Activated CD8-positive, alpha-beta memory T cell treated with anti-CD3 and anti-CD28 coated beads, Interleukin-2, amount 10 ng/mL, durations not matched to agents 7 days and 5 days (primary cell): ENCODE measurements at places on chromosomes 12 and 14. TPM values are rescaled to one million over a fixed set of nuclear protein-coding genes. Genes with fewer than 3 reads are reported as not detected.
A peak's percentile ranks its signal among the peaks of the same experiment; 100 is the strongest.

The GALNT8 gene
- 0.85 TPM for total RNA-seq

The NRXN3 gene
- not detected for total RNA-seq

GRCh38 chr12:94802796-94803195 lies 152.4 kb upstream of the TMCC3 start:
- H3K4me3 ChIP-seq = no peak overlapping the region
- DNase-seq = no peak
- H3K27me3 ChIP-seq = peaks cover 13% of the 10 kb centered on the region
- no peaks in the 10 kb centered on the region for H3K4me1 ChIP-seq
- no peaks in the 10 kb centered on the region for H3K36me3 ChIP-seq
- no peak overlapping the region for H3K27ac ChIP-seq

The LRCOL1 gene
- total RNA-seq = not detected

GRCh38 chr12:52703878-52704277 lies 554 bp upstream of the KRT77 start:
- no peak for DNase-seq
- H3K4me1 ChIP-seq = no peaks in the 10 kb centered on the region
- no peaks in the 10 kb centered on the region for H3K36me3 ChIP-seq
- no peak overlapping the region for H3K4me3 ChIP-seq
- peaks cover 12% of the 10 kb centered on the region for H3K27me3 ChIP-seq

DNA sequence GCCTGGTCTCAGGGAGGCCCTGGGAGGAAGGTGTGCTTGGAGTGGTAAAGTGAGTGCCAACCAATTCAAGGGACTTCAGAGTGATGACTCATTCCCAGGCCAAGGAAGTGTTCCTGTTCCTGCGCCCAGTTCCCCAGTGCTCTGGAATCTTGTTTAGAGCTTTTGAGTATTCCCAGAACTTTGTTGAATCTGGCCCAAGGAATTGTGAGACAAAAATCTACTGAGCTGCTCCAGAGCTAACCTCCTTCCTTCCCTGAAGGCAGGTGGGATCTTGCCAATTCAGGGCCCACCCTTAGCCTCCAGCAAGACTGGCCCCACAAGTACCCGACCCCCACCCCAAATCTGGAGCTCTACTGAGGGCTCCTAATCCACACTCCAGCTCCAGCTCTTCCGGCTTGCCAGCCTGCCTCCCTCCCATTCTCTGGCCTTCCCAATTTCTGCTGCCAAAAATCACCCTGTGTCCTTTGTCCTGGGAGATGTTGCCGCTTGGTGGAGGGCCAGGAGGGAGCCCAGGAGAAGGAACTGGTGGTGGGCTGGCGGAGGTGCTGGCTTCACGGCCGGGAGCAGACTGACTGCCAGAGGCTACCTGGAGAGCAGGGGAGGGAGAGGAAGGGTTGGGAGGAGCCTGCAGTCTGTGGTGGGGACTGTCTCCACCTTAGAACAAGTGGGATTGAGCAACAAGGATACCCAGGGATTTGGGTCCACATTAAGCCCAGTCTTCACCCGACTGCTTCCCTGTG lies 2.0 kb upstream of the ATN1 start:
- peaks cover 57% of the 10 kb centered on the region for H3K4me1 ChIP-seq
- H3K4me3 ChIP-seq = peak overlapping the region; percentile 36
- no peak for DNase-seq
- H3K27me3 ChIP-seq = no peaks in the 10 kb centered on the region

DNA sequence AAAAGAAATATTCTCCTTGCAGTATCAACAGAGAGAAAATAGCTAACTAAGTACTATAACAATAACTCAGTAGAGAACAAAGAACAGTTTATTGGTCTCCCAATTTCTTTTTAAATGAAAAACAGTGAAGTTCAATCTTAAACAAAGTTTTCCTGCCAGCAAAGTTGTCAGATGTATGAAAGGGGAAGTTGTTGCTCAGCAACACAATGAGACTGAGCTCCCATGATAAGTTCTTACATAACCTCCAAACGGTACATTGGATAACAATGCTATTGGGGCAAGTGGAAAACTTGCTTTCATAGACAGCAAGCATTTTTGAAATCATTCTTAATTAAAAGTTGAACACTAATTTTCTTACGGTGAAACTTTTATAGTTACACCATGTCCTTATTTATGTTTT lies 94.9 kb downstream of the ALG10B start:
- H3K36me3 ChIP-seq = no peaks in the 10 kb centered on the region
- no peak for DNase-seq
- no peak overlapping the region for H3K4me3 ChIP-seq
- no peak overlapping the region for H3K27ac ChIP-seq
- no peaks in the 10 kb centered on the region for H3K4me1 ChIP-seq
- no peaks in the 10 kb centered on the region for H3K27me3 ChIP-seq

- no peaks in the 10 kb centered on the region for H3K27me3 ChIP-seq
- no peak overlapping the region for H3K27ac ChIP-seq
- no peak overlapping the region for H3K4me3 ChIP-seq
- H3K36me3 ChIP-seq = peaks cover 21% of the 10 kb centered on the region
- no peaks in the 10 kb centered on the region for H3K4me1 ChIP-seq
Measured at GRCh38 chr12:54571193-54572188, 17.0 kb downstream of the PPP1R1A start.

The CCDC38 gene
- 0.12 TPM for total RNA-seq

- peaks cover 17% of the 10 kb centered on the region for H3K27me3 ChIP-seq
- no peaks in the 10 kb centered on the region for H3K4me1 ChIP-seq
- no peak overlapping the region for H3K4me3 ChIP-seq
- H3K27ac ChIP-seq = no peak overlapping the region
- DNase-seq = no peak
Measured at GRCh38 chr14:59086241-59086882, 102.1 kb upstream of the DAAM1 start.

DNA sequence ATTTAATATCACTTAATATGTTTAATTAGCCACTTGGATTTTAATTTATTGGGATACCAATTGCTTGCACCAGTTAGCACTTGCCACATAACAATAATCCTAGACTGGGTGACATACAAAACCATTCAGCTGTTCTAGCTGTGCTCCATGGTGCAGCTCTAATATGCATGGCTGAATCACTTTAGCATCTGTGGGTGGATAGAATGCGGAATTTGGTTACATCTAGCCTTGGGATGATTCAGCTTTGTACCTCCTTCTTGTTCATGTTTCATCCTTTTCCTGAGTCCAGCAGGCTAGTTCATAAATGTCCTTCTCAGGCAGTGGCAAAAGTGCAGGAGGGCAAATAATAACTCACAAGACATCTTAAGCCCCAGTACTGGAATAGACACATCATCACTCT lies 1263.0 kb downstream of the LRFN5 start:
- no peaks in the 10 kb centered on the region for H3K36me3 ChIP-seq
- no peaks in the 10 kb centered on the region for H3K4me1 ChIP-seq
- H3K27me3 ChIP-seq = no peaks in the 10 kb centered on the region
- no peak overlapping the region for H3K27ac ChIP-seq
- no peak overlapping the region for H3K4me3 ChIP-seq
- no peak for DNase-seq

The HOXC4 gene
- 1.9 TPM for total RNA-seq

- peak overlapping the region; percentile 58 for H3K4me3 ChIP-seq
- peak overlapping the region; percentile 87 for H3K27ac ChIP-seq
- no peak for DNase-seq
- peaks cover 4% of the 10 kb centered on the region for H3K27me3 ChIP-seq
- peaks cover 20% of the 10 kb centered on the region for H3K4me1 ChIP-seq
Measured at GRCh38 chr12:128830505-128830893, 6.7 kb upstream of the SLC15A4 start.

DNA sequence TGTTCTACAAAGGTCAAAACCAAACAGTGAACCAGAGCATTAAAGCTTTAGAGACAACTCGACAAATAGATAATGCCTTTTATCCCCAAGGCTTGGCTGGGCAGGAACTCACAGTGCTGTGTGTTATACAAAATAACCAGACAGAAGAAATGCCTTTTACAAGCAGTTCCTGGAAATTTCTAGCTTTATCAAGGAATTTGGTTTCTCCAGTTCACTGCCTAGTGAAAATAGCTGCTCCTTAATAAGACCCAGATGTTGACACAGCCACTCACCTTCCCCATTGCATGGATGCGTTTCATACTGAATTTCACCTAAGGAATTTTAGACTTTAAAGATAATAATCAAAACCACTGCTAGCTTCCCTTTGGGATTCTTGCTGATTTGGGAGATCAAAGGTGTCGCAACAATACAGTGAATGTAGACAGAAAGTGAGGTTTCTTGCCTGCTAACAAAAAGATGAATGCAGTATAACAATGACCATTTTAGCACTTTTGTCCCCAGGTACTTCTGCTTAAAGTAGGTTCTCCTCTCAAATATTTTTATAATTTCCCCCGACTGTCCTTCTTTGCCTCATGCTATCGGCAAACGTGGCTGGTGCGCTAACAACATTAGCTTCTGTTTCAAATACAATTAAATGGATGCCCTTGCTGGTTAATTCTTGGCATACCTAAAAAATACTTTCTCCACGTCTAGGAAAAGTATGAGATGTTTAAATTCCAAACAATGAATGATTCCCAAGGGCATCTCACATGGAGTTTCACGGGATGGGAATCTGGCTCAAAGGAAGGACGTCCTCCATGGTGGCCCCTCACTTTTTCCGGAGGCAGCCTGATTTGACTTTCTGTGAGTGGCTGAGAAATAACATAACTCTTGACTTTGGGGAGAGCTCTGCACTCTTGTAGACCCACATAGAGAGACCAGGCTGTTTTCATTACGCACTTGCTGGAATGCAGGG lies 162.4 kb downstream of the C12orf75 start:
- H3K4me3 ChIP-seq = no peak overlapping the region
- DNase-seq = no peak
- peaks cover 4% of the 10 kb centered on the region for H3K27me3 ChIP-seq
- no peak overlapping the region for H3K27ac ChIP-seq

- H3K27me3 ChIP-seq = no peaks in the 10 kb centered on the region
- no peak for DNase-seq
Measured at GRCh38 chr12:38555620-38556591, 239.3 kb downstream of the ALG10B start.

- H3K4me1 ChIP-seq = peaks cover 28% of the 10 kb centered on the region
- peak overlapping the region; percentile 85 for H3K27ac ChIP-seq
- peaks cover 21% of the 10 kb centered on the region for H3K27me3 ChIP-seq
- DNase-seq = no peak
Measured at GRCh38 chr12:22624548-22624869, 462 bp upstream of the ETNK1 start.

The PTHLH gene
- total RNA-seq = not detected

DNA sequence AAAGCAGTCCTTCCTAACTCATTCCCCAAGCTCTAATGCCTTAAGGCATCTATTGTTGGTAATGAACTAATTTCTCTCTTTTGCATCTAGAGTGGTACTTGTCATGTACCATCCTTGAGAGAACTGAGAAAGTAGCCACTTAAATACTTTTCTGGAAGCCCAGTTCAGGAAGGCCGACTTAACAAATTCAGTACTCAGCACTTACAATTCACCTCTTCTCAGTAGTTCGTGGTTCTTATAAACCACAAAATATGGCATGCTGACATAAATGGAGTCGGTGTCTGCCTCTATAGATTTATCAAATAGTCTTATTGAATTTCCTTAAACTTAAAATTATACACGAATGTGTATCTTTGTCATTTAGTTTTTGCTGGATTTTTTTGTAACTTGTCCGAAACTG lies 9.4 kb upstream of the COCH start:
- no peak for DNase-seq
- H3K4me1 ChIP-seq = no peaks in the 10 kb centered on the region
- H3K27ac ChIP-seq = no peak overlapping the region
- no peaks in the 10 kb centered on the region for H3K36me3 ChIP-seq

DNA sequence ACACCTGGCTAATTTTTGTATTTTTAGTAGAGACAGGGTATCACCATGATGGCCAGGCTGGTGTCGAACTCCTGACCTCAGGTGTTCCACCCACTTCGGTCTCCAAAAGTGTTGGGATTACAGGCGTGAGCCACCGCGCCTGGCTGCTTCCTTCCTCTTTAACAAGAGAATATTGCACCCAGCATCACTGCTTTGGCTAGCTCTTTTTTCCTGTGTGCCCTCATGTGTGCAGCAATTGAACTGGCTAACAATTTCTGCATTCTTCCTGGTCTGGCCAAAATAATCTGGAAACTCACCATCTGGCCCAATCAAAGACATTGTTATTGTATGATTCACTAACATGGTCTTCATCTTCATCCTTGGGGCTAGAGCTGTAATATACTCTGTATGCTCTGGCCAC lies 2.7 kb upstream of the ASB8 start:
- peaks cover 3% of the 10 kb centered on the region for H3K27me3 ChIP-seq
- no peak for DNase-seq
- H3K4me1 ChIP-seq = peaks cover 25% of the 10 kb centered on the region
- no peaks in the 10 kb centered on the region for H3K36me3 ChIP-seq
- H3K4me3 ChIP-seq = no peak overlapping the region

DNA sequence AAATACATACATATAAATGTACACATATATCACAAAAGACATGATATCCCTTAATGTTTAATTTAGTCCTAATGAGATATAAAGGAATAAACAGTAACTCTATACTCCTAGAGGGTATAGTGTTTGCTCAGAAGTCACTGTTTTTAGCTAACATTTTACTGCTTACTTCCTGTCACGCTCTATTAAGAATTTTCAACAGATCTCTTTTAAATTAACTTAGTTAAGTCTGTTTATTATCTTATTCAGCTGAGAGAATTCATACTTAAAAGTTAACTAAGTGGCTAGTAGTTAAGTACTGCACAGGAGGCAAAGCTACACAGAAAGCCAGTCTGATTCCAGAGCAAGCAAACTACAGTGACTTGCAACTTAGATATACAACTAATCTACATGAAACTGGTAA lies 39.9 kb downstream of the GXYLT1 start:
- no peak for DNase-seq
- no peaks in the 10 kb centered on the region for H3K4me1 ChIP-seq
- H3K27me3 ChIP-seq = no peaks in the 10 kb centered on the region
- H3K4me3 ChIP-seq = no peak overlapping the region
- H3K27ac ChIP-seq = no peak overlapping the region
- H3K36me3 ChIP-seq = peaks cover 8% of the 10 kb centered on the region

The CCDC197 gene
- total RNA-seq = not detected

The TMTC1 gene
- total RNA-seq = 0.07 TPM

DNA sequence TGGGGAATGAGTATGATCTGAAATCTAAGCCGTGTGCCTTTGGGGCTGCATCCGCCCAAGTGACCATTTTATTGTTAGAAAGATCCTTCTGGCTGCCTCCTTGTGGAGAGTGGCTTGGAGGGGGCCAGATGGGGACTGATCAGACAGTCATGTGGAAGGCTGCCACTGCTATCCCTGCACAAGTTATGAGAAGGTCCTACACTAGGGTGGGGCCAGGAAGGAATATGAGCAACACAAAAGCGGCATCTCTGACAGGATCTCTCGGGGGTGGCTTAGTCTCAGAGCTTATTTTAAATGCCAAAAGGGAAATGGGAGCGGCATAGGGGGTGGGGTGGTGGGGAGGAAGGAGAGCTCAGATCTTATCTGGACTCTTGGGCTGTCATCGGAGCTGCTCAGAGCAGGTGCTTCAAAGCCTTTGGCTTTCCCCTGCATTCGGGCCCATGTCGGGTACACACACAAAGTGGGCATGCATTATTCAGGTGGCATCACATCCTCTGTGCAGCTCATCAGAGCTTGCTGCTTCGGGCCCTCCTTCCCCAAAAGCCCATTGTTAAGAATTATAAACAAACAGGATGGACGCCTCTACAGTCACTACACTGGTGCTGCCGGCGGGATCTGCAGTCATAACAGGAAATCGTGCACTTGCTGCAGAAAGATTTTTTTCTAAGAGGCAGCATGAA lies 805.4 kb downstream of the VRK1 start:
- peaks cover 20% of the 10 kb centered on the region for H3K36me3 ChIP-seq
- no peak overlapping the region for H3K4me3 ChIP-seq
- peak; percentile 89 for DNase-seq
- H3K27ac ChIP-seq = no peak overlapping the region

- no peak overlapping the region for H3K27ac ChIP-seq
- H3K27me3 ChIP-seq = no peaks in the 10 kb centered on the region
- H3K36me3 ChIP-seq = no peaks in the 10 kb centered on the region
- no peak overlapping the region for H3K4me3 ChIP-seq
Measured at GRCh38 chr12:92418381-92418780, 272.7 kb upstream of the BTG1 start.

The COL2A1 gene
- total RNA-seq = 0.33 TPM
